Activated CD4-positive, CD25-positive, alpha-beta regulatory T cell treated with anti-CD3 and anti-CD28 coated beads, Interleukin-2, amount 50 U/mL, for 16 hours (primary cell): ENCODE measurements at places on chromosomes 12 and 14.

DNA sequence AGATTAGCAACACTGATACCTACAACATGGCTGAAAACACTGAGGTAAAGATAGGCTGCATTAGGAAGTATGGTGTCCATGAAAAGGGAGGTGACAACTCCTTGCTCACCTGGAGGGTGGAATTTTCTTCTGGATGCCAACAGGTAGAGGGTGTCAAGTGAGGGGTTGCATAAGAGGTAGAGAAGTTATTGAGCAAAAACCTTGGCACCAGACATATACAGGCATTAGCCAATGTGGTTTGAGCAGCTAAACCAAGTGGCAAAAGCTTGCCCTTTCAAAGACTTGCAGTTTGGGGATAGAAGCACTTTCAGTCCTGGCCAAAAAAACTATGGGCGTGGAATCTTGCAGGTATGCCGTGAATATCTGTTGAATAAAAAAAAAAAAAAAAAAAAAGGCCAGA, 3.8 kb downstream of the RITA1 start:
- no peak for DNase-seq

- DNase-seq: no peak
Measured at GRCh38 chr12:118357257-118358007, 15.3 kb downstream of the TAOK3 start.

GRCh38 chr14:60705100-60705499, 19.1 kb downstream of the SIX4 start:
- no peak for DNase-seq

DNA sequence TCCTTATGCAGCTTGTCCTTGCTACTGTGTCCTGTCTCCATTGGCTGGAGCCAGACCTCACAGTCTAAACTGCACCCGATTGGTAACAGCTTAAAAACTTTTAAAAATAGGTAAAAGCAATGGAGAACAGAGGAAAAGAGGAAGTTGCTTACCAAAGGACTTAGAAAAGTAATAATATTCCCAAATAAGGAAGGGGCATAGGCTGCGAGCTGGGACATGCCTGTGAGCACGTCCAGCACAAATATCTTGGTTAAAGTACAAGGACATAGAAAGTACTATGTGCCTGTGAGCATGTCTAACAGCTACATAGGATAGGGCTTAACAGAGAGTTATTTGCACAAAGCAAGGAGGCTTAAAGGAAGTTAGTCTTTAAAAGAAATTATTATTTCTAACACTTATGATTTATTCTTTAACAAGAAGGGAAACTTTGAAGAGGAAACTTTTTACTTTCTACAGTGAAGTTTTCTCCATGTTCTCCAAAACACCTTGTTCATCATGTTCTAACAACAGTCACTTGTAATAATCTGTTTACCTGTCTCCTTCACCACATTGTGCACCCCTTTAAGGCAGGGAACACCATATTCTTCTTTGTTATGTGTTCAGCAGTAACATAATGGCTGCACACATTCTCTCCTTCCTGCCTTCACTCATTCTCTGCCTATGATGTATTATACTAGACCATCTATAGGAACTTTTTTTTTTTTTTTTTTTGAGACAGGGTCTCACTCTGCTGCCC, 9.8 kb upstream of the UBE2N start:
- no peak for DNase-seq

GRCh38 chr12:123398177-123398549, 14.2 kb downstream of the KMT5A start:
- DNase-seq: no peak

- DNase-seq: no peak
Measured at GRCh38 chr12:70660620-70661219, 23.5 kb upstream of the PTPRB start.

GRCh38 chr12:21566907-21567394, 37.7 kb downstream of the GYS2 start:
- DNase-seq: no peak

DNA sequence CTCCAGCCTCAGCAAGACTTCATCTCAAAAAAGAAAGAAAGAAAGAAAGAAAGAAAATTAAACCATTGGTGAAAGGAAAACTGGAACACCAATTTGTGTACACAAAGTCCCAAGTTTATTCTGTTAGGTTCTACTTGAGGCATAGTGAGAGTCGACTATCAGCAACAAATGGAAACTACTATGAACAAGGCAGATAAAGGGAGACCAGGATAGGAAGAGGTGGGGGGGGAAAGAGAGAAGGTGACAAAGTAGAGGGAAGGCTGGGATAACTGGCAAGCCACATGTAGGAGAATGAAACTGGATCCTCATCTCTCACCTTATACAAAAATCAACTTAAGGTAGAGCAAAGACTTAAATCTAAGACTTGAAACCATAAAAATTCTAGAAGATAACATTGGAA, 25.6 kb downstream of the TFCP2 start:
- no peak for DNase-seq

DNA sequence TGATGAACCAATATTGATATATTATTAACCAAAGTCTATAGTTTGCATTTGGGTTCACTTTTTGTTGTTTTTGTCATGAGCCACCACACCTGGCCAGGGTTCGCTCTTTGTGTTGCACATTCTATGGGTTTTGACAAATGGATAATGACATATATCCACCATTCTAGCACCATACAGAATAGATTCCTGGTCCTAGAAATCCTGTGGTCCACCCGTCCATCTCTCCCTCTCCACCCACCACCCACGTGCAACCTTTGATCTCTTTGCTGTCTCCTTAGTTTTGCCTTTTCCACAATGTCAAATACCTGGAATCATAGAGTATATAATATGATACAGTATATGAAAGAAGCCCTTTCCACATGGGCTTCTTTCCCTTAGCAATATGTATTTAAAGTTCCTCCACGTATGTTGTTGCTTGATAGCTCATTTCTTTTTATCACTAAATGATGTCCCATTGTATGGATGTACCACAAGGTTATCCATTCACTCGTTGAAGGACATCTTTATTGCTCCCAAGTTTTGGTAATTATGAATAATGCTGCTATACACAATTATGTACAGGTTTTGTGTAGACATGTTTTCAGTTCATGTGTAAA, 7.4 kb downstream of the RPL6 start:
- DNase-seq: no peak

DNA sequence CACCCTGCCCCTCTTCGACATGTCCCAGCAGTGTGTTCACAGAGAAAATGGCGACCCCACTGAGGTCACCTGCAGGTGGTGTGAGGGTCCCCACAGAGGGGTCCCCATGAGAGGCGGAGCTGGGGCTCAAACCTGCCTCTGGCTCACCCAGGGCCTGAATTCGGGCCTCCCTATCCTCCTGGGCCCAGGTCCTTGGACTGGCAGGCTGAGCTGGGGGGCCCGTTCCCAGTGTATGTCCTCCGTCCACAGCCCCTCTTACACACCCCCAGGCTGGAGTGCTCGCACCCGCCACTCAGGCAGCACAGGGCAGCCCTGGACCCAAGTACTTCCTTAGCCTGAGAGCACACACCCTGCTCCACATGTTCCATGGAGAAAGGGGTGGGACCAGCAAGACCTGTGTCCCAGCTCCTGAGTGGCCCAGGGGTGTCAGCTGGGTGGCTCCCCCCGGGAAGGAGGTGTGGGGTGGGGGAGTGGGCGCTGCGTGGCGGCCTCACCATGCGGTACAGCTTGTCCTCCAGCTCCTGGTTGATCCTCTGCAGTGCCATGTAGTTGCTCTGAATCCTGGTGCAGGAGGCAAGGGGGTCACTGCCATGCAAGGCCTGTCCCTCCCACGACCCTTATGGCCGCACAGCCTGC, 42.6 kb downstream of the BEGAIN start:
- no peak for DNase-seq

DNA sequence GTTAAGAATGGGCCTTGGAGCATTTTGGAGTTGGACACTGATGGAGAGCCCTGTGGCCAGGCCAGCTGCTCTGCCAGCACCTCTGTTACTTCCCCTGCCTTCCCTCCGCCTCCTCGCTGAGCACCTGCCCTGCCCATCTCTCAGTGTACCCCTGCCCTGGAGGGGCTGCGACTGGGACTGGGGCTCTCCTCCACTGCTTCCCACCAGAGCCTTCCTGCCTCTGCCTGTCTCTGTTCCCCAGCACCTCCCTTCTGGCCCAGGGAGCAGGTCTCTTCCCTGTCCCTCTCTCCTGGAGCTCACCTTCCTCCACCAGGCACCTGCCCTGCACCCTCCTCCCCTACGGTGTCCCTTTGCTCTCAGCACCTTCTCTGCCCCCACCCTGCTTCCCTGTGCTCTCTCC, 62.1 kb downstream of the WDR20 start:
- DNase-seq: no peak

DNA sequence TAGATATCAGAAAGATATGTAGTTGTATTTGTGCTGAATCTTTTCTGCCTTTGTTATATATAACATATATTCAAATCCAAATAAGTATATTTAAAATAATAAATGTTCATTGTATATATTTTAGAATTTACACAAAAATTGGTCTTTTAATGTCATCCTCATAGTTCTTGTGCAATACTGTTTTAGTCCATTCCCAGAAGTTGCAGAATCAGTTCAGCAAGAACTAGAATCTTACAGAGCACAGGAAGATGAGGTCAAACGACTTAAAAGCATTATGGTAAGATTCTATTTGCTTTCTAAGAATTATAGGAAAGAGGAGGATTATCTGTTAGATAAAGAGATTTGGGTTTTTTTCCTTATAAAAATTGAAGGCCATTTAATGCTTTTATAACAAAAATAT, 51.0 kb downstream of the SCFD1 start:
- DNase-seq: no peak

DNA sequence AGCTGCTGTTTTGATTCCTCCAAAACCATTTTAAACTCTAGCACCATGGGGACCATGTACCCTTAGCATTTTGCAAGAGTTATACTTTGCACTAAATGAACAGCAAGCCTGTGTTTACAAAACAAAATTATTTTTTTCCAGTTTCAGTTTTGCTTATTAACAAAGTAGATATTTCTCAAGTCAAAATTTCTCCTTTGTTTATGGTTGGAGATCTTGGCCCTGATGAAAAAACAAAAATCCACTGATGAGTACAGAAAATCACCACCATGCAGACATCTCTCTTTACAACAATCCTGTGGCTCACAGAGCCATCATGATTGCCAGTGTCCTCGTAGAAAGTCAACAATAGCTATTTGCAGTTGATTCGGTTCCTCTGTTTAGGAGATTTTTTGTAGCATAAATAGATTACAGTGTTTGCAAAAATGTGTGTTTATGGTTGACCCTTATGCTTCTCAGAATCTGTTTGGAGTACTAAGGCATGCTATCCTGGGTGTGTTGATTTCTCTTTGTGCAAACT, 201.1 kb upstream of the NUDT4 start:
- no peak for DNase-seq

DNA sequence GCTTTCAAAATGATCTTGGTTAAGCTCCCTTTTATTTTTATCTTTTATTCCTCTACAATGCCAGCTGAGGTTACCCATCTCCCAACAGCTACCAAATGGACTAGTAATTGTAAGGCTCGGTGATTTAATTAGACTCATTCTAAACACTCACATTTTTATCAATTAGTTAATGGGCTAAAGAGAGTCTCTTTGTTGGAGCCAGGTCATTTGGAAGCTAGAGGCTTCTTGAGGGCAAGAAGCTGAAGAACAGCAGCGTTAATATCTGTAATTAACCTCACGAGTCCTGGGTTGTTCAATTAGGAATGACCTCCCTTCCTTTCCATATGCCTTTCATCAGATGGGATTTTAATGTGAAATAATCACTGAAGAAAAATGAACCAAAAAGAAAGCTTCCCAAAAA, 56.9 kb downstream of the OTX2 start:
- no peak for DNase-seq

DNA sequence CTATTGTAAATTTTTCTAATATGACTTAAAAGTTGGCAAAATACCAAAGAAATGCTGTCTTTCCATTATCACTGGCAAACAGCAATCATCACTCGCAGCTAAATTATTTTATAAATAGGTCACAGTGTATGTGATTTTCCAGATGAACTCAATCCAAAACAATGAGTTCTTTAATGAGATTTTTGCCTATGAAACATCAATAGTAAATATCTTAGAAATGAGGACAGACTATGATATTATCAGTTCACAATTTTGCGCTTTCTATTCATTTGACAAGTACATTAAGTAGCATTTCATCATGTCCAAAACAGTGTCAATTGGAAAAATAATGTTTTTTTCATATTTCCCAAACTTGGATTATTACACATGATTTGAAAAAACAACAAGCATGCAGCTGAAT, 65.7 kb downstream of the PIK3C2G start:
- DNase-seq: no peak

DNA sequence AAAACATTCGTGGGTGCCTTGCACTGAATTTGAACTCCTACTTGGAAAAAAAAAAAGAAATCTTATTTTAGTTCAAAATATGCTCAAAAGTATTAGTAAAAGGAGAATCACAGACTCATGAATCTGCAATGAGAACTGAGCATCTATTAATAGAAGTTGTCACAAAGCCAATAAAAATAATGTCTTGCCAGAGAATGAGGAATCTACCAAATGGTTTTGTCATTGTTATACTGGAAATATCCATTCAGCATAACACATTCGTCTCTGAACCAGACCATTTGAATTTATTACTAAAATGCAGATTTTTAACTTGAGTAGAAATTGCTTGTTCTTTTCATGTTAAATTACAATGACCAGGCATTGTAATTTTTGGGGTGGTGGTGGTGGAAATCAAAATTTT, 11.6 kb upstream of the PTPRB start:
- no peak for DNase-seq

DNA sequence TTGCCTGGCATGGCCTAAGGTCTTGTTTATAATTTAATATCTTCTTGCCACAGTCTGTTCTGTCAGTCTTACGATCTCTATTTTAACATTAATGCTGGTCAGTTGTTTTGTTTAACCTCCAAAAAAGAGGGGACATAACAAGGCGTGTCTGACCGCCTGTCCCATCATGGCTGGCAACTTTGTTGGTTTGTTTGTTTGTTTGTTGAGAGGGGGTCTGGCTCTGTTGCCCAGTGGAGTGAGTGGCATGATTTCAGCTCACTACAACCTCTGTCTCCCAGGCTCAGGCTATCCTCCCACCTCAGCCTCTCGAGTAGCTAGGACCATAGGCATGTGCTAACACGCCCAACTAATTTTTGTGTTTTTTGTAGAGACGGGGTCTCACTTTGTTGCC, 36.1 kb upstream of the ITPR2 start:
- no peak for DNase-seq

DNA sequence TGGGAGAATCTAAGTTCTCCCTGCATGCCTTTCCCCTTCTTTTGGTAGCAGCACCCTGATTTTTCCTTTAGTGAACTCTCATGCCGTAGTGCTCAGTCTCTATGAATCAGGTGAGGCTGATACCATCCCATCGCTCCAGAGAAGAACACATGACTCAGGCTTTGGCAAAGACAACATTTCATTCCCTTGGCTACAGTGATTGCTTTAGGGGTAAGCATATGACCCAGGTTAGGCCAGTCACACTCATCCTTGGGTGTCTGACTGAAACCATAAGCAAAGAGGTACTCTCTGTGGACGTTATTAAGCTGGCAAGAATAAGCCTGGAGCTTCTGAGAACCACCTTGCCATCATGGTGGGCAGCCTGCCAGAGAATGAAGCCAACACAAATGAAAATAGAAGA, 141.8 kb downstream of the MYRFL start:
- no peak for DNase-seq

DNA sequence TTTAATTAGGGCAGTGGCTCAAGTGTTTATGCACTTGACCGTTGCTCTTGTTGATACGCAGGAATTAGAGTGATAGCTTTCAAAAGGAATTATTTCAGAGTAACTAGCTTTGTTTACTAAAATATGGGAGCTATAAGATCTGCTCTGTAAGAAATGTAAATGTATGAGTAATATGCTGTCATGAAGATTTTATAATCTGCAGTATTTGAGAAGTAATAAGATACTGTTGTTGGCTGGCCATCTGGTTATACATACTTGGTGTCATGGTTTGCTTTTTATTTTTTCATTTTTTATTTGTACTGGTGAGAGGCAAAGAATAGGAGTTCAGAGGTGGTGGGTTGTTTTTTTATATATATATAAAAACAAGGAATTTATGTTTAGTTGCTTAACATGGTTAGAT, 58.5 kb downstream of the PLXNC1 start:
- no peak for DNase-seq
